ENCODE measurements at places on chromosomes 7 and 10.

GRCh38 chr7:127650847-127651555 is 993 bp upstream of the SND1 start:
- DNase-seq = peak; percentile 3

- no peak for DNase-seq
Observed at GRCh38 chr10:131445623-131446022, 134.1 kb upstream of the TCERG1L start.

- DNase-seq = no peak
Observed at GRCh38 chr10:22625516-22626290, 88.7 kb downstream of the PIP4K2A start.

GRCh38 chr7:27605689-27606269 is 56.9 kb downstream of the HIBADH start:
- DNase-seq = no peak

DNA sequence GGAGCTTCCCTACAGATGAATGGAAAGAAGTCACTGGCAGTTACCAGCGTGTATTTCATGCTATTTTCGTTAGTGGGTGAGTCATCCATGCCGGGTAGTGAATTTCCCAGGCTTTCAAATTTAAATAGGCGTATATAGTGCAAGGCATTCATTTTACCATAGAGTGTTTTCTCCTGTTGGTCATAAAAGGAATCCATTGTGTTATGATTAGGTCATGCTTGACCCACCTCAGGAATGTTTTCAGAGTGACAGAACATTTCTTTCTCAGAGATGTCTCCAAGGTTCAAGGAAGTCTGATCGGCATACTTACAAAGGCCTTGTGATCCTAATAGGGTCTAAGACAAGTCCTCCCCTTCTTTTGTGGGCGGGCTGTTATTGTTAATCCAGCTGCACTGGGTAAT is 110.7 kb downstream of the AKR1D1 start:
- no peak for DNase-seq

GRCh38 chr10:129792864-129793263 is 171.2 kb downstream of the EBF3 start:
- no peak for DNase-seq

DNA sequence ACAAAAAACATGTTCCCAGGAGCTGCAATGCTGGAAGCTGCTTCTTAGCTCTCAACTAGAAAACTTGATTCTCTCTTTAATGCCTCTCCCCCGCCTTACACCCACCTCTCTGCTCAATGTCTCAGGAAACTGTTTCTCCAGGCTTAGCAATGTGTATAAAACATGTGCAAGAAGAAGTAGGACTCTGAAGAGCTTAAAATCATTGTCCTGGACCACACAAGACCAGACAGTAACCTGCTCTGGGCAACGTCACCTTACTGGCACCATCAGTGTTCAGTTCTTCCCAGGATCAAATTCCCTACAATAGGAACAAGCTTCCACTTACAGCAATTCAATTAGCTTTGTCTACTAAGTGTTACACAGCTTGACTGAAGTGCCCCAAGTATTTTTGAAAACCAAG is 104.9 kb downstream of the RAPGEF5 start:
- DNase-seq = no peak

DNA sequence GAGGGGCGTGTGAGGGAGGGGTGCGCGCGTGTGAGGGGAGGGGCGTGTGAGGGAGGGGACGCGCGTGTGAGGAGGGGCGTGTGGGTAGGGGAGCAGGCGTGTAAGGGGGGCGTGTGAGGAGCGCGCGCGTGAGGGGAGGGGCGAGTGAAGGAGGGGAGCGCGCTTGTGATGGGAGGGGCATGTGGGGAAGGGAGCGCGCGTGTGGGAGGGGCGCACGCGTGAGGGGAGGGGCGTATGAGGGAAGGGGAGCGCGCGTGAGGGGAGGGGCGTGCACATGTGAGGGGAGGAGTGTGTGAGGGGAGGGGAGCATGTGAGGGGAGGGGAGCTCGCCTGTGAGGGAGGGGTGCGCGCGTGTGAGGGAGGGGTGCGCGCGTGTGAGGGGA is 19.1 kb downstream of the MXI1 start:
- DNase-seq = peak; percentile 82

GRCh38 chr7:92880212-92881090 is 44.1 kb upstream of the CDK6 start:
- no peak for DNase-seq

- DNase-seq = no peak
Observed at GRCh38 chr7:2258661-2259365, 16.8 kb downstream of the NUDT1 start.

DNA sequence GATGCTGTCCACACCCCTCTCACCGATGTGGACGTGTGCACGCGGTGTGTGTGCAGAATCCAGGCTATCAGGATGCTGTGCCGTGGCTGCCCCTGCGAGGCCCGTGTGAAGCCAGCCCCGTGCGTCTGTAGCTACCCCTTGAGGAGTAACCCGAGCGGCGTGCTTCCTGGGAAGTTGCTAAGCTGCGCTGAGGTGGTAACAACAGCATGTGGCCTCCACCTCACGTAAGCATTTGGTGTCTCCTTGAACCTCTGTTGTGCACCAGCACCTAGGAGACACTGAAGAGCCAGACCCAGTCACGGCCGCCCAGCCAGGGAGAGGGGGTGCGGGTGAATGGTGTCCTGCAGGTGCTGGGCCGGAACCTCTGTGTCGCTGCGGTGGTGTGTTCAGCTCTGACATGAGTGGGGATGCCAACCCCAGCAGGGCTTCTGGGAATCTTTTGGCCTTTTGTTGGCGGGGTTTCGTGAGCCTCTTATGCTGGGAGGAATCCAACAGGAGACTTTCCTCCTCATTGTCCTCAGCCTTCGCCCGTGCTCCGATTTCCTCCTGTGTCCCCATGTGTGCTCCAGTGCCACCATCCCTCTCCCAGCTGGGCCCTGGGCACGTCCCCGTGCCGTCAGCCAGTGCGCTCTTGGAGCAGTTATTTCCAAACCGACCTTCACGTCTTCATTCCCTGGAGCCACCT is 60.4 kb downstream of the DNAJB6 start:
- DNase-seq = no peak

DNA sequence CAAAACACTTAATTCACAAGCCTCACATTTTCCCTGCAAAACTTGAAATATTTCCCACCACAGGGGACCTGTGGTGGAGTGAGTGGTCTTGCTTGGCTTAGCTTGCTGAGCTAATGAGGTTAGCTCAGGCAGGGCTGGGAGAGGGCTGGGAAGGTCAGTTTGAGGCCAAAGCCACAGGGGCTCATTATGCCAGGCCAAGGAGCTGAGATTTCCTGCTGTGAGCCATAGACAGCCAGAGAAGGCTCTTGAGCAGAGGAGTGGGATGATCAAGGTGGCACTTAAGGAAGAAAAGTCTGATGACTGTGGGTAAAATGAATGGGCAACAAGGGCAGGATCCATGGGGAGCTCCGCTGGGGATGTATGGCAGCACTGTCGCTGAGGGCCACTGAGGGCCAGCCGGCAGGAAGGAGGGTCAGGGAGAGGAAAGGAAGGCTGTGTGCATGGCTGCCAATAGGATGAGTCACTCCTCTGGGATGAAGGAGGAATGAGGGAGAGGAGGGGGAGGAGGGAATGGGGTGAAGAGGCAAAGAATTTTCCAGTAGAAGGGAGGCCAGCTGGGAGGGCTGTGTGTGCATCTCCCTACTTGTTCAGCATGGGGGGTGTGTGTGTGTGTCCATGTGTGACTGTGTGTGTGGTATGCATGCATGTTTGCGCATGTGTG is 18.7 kb upstream of the ZNF488 start:
- DNase-seq = no peak

- DNase-seq = no peak
Observed at GRCh38 chr7:102424787-102425218, 8.6 kb upstream of the ORAI2 start.

DNA sequence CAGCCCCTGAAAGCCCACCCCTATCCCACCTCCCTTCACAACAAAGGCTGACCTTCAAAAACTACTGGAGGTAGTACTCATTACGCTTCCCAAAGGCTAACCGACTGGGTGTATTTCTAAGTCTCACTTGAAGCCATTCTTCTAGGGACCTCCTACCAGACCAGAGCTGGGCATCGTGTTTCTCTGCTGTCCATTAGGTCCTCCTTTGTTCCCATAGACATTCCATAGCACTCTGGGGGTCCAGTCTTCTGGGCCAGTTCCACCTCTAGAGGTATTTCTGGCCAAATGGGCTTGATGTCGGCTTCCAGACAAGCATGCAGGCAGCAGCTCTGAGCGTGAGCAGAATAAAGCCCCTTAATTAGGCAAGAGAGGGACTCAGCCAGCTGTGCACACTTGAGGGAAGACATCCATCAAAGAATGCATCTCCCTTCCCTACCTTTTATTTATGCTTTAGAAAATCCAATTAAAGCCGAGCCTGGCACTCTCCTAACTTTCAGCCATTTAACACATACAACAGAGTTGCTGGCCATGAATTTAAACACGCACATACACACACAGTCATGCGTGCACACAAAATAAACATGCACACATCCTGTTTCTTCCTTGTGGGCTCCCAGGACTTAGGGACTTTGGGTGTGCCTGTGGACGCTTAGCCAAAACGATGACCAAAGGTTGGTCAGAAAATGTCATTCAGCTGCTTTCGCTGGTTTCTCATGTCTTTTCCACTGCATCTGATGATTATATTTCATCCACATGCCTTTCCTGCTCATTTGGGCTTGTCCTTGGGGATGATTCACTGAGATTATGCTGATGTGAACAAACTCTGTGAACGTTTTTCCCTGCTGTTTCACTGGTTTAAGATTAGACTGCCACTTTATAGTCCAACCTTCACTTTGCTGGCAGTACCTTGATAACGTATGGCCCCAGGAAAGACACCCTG is 362.0 kb upstream of the NFE2L3 start:
- no peak for DNase-seq

DNA sequence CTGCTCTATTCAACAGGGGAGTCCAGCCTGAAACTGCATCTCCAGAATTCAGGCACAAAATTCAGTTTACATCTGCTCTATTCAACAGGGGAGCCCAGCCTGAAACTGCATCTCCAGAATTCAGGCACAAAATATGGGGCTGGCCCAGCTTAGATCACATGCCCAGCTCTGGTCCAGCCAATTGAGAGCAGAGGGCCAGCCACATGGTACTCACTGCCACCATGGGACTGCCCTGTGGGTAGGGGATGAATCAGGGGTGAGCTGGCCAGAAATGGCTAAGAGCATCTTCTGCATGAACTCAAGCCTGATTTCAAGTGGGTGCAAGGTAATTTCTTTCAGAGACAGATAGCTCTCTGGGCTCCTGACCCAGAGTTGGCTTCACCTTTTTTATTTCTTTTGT is 156.6 kb upstream of the LYZL2 start:
- DNase-seq = no peak

DNA sequence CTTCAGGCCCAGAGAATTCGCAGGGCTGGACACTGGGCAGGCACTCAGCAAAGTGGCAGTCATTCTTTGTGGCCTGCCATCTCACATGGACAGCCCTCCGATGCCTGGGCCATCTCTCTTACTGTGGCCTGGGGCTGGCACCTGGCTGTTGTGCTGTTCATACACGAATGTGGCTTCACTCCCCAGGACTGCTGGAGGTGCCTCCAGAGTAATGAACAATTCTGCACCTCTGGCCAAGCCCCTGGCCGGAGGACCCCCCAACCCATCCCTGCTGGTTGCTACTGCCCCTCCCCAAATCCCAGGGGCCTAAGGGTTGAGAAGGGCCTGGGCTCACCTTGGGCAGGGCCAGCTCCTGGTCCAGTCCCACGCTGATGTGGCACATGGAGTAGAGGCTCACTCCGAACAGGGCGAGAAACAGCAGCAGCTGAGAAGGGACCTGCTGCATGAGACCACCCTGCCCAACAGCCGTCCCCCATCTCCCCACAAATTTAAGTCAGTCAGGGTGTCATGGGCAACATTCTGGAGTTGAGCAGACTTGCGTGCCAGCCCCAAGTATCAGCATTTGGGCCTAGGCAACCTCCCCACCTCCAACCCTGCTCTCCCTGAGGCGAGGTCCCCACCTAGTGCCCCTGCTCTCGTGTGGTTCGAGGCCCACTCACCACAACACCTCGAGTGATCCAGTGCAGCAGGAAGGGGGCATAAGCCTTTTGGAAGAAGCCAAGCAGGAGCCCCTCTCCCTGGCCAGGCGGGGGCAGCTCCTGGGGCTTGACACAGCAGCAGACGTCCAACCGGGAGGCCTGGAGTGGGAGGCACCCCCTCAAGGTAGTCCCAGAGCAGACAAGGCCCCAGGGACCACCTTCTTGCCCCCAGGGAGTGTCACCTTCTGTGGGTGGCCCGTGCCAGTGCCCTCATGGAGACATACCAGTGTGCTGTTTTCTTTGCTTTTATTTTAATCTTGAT is 9.4 kb downstream of the NPC1L1 start:
- DNase-seq = no peak

DNA sequence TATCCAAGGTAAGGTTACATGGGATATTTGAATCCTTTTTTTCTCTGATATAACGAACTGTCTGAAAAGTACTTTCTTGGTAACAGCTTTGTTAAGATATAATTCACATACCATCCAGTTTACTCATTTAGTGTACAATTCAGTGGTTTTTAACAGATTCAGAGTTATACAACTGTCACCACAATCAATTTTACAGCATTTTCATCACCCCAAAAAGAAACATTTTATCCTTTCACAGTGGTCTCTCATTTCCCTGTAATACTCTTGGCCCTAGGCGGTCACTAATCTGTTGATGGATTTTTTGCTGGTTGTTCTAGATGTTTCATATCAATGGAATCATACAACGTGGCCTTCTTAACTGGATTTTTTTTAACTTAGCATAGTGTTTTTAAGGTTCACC is 91.6 kb downstream of the GLCCI1 start:
- no peak for DNase-seq

GRCh38 chr10:133445268-133445732 is 8.4 kb upstream of the SCART1 start:
- no peak for DNase-seq

GRCh38 chr10:70358446-70358845 is 24.0 kb downstream of the LRRC20 start:
- DNase-seq = no peak

GRCh38 chr7:105003275-105003674 is 10.7 kb upstream of the KMT2E start:
- peak; percentile 37 for DNase-seq

- DNase-seq = no peak
Observed at GRCh38 chr10:98478430-98479222, 31.9 kb upstream of the HPS1 start.

DNA sequence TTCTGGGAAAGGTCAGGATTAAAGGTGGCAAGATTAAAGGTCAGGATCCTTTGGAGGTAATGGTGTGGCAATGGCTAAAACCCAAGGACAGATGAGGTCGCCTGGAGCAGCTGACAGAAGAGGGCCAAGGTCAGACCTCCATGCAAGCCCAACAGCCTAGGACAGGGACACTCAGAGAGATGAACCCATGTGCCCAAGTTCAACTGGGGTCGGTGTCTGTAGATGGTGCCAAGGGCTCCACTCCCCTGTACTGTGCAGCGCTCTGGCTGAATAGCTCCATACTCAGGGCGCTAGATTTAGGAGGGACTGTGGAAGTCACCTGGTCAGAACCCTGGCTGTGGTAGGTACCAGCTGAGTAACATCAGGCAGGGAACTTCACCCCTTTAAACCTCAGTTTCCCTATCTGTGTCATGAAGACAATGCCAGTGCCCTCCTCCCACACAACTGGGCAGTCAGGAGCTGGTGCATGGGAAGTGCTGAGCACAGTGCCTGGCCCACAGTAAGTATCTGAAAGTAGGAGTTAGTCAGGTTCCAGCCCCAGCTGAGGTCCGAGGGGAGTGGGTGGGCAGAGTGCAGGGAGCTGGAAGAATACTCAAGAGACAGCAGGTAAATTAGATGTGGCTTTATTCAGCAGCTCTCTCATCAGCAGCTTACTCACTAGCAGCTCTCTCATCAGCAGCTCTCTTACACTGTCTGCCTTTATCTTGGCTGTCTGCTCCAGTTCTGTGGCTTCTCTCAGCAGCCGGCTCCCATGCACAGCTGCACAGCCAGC is 327.1 kb downstream of the GLRX3 start:
- DNase-seq = no peak

- DNase-seq = no peak
Observed at GRCh38 chr10:132111121-132111731, 45.5 kb downstream of the JAKMIP3 start.

Measured in activated T-cell treated with anti-CD3 and anti-CD28 coated beads for 4 hours (primary cell).